ENCODE measurements at places on chromosomes 2 and 18. TPM values are rescaled to one million over a fixed set of nuclear protein-coding genes. Genes with fewer than 3 reads are reported as not detected.

The PMAIP1 gene
- polyA plus RNA-seq: 1.6 TPM

The GAD1 gene
- 0.39 TPM for polyA plus RNA-seq

DNA sequence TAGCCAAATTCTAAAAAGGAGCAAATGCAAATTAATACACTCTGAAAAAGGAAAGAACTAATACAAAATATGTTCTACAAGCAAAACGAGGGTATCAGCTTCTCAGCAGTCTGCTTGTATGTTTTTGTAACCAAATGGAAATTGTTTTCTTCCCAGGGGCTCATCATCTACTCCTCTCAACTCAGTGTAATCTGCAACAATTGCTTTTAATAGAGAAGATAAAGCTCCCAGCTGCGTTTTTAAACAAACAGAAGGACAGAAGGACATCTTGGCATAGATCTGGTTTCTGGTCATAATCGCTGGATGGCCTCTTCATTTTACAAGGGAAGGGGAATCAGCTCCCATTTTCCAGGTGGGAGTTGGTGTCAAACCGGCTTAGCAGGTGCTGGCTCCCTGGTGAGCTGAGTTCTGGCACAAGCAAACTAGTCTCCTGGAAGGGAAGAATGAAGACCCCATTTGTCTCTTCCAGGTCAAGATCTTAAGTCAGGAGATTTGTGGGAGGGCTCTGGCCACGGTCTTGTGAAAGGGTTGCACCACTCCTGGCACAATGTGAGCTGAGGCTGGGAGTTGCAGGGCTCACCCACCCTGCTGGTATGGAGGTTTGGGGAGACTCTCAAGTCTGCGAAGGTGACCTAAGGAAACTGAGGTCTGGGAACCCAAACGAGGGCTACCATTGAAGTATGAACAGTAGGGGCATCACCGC is 41.6 kb downstream of the NPPC start:
- no peaks in the 10 kb centered on the region for H3K36me3 ChIP-seq
- H3K27me3 ChIP-seq: peaks cover 4% of the 10 kb centered on the region
- no peaks in the 10 kb centered on the region for H3K4me1 ChIP-seq
- no peak overlapping the region for H3K27ac ChIP-seq
- DNase-seq: no peak

GRCh38 chr2:217222309-217222910 is 362.5 kb upstream of the TNP1 start:
- H3K27me3 ChIP-seq: peaks cover 49% of the 10 kb centered on the region
- no peaks in the 10 kb centered on the region for H3K36me3 ChIP-seq
- H3K4me1 ChIP-seq: no peaks in the 10 kb centered on the region

GRCh38 chr2:73862987-73863386 is 29.8 kb upstream of the ACTG2 start:
- no peak overlapping the region for H3K27ac ChIP-seq
- H3K4me1 ChIP-seq: no peaks in the 10 kb centered on the region
- DNase-seq: no peak
- peaks cover 47% of the 10 kb centered on the region for H3K36me3 ChIP-seq
- no peaks in the 10 kb centered on the region for H3K27me3 ChIP-seq

DNA sequence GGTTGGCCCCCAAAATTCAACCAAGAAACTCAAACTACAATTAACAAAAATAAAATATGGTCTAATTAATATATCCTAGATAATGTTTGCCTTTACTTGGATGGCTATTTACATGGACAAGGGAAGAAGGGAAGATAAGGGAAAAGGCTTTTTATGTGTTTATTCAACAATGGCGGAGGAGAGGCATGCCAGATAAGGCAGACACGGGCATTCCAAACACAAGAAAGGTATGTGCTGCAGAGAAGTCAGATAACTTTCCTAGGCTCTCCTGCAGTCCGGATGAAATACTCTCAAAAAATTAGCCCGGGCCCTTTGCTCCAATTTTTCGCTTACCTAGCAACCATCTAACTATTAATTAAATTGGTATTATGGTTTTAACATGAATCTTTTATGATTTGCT is 5.1 kb upstream of the TTR start:
- H3K27ac ChIP-seq: peak overlapping the region; percentile 42
- H3K4me3 ChIP-seq: no peak overlapping the region

DNA sequence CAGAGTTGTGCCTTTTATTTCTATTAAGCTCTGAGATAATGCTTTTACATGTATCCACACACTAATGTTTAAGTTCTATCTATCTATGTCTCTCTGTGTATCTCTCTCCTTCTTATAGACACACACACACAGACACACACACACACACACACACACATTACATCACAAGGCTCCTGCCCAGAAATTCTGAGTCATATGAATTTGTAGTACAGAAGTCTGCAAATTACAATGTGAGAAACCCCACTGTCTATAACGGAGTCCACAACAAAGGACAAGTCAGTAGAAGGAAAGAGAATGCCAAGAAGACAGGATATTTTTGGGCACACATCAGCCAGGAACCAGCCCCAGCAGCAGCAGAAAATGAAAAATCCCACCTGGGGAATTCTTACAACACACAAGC is 142.4 kb downstream of the EN1 start:
- H3K36me3 ChIP-seq: no peaks in the 10 kb centered on the region
- no peak for DNase-seq
- H3K4me1 ChIP-seq: no peaks in the 10 kb centered on the region
- H3K27me3 ChIP-seq: no peaks in the 10 kb centered on the region
- H3K4me3 ChIP-seq: no peak overlapping the region

DNA sequence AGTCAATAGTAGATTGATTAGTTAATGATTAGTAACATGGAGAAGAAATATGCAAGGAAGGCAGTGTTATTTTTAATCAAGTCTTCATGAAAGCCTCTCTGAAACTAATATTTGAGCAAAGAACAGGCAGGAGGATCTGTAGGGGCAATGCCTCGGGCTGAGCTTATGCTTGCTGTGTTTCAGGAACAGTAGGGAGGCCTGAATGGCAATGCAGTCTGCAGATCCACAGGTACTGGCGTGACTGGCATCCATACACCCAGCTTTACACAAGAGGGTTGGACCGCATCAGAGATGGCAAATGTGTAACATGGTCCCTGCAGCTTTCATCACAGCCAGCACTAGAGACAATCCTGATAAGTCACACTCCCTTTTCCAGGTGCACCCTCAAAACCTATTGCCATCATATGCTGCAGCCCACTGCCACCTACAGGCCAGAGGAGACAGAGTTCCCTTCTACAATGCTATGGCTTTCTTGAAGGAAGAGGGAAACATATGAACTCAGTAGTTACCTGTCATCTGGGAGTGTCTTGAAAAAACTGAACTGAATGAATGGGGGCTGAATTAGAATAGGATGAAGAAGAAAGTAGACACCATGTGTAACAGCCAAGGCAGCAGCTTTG is 582.4 kb upstream of the RAB6C start:
- no peaks in the 10 kb centered on the region for H3K36me3 ChIP-seq
- peak; percentile 64 for DNase-seq
- H3K27ac ChIP-seq: no peak overlapping the region
- H3K27me3 ChIP-seq: no peaks in the 10 kb centered on the region

DNA sequence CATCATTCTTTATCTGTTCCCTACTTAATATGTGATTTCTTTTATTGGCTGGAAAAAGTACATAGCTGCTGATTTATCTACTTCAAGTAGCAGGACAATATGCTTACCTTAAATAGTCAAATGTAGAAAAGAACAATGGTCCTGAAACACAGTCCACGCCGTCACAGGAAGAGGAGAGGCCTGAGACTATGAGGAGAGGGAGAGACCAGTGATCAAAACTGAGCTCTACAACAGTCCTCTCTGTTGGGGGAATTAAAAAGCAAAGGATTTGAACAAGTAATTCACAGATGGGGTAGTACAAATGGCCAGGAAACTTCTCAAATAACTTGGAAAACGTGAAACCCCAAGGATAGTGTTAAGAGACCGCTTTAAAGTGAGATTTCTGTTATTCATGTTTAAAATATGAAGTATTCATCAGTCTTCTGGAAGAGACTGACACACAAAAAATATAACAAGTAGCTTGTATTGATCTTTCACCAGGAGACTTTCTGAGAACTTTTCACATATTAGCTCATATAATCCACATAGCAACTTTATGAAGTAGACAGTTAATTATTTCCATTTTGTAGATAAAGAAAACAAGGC is 20.2 kb downstream of the SCYGR8 start:
- H3K27ac ChIP-seq: no peak overlapping the region
- H3K27me3 ChIP-seq: no peaks in the 10 kb centered on the region
- H3K4me1 ChIP-seq: peaks cover 4% of the 10 kb centered on the region
- H3K36me3 ChIP-seq: no peaks in the 10 kb centered on the region
- no peak overlapping the region for H3K4me3 ChIP-seq

DNA sequence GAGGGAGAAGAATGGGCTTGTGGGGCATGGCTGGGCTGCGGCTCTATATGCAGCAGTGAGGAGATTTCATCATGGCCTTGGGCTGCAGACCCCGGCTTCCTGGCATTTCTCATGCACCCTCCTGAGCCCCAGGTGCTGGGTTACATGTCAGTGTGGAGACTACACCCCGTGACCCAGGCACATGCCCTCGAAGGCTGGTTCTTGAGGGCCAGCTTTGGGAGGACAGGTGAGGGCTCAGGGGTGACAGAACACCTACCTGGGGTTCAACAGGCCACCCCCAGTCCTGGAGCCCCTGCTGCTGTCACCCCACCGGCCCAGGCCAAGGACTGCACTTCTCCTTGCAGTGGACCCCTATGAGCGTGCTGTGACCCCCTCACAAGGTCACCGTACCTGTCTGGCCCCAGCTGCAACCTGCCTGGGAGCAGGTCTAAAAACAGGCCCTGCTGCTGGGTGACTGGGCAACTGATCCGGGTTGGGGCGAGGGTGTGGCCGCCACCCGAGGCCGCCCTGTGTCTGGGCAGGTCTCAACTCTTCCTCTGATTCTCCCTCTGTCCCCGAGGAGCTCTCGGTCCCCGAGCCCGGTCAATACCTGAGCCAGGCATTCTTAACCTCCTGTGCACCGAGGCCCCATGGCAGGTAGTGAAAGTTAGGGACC is 94.8 kb upstream of the OTOS start:
- no peaks in the 10 kb centered on the region for H3K27me3 ChIP-seq
- no peak overlapping the region for H3K27ac ChIP-seq
- no peaks in the 10 kb centered on the region for H3K36me3 ChIP-seq
- no peak overlapping the region for H3K4me3 ChIP-seq

GRCh38 chr2:150150144-150150543 is 337.3 kb downstream of the RND3 start:
- H3K27ac ChIP-seq: no peak overlapping the region
- no peak overlapping the region for H3K4me3 ChIP-seq
- DNase-seq: no peak

DNA sequence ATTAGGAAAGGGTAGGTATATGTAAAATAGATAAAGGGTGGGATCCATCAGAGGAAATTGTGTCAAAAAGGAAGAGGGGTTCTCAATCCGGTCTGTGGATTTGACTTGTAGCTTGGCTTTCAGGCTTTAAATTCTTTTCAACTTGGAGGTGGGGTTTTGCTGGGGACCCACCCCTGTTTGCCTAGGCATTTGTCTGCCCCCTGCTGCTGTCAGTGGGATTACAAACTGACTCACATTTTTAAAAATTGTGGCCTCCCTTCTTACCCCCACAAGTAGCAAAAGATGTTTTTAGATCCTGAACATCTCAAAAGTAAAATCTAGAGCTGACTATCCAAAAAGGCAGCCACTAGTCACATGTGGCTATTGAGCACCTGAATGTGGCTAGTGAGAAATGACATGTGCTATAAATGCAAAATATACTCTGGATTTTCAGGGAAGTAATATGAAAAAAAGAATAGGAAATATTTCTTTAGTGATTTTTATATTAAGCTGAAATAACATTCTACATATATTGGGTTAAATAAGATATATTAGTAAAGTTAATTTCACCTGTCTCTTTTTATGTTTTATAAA is 178.9 kb downstream of the GFPT1 start:
- H3K4me3 ChIP-seq: no peak overlapping the region
- no peaks in the 10 kb centered on the region for H3K4me1 ChIP-seq
- no peaks in the 10 kb centered on the region for H3K27me3 ChIP-seq
- no peak for DNase-seq

DNA sequence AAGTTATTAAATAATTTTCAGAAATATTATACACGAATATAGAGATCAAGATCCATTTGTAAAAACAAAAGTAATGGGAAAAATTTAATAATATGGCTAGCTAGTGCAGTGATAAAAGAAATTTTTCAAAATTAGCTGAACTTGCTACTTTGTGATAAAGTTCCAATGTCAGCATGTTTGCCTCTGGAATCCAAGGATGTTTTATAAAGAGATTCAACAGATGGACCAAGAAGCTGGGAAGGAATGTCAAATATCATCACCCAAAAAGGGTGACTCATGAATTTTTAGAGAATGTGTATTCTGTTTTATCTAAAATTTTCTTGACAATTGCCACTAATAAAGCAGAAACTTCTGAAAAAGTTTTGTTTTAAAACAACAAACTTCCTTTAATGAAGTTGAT is 95.3 kb downstream of the FSIP2 start:
- no peak overlapping the region for H3K27ac ChIP-seq
- DNase-seq: no peak
- no peaks in the 10 kb centered on the region for H3K4me1 ChIP-seq

DNA sequence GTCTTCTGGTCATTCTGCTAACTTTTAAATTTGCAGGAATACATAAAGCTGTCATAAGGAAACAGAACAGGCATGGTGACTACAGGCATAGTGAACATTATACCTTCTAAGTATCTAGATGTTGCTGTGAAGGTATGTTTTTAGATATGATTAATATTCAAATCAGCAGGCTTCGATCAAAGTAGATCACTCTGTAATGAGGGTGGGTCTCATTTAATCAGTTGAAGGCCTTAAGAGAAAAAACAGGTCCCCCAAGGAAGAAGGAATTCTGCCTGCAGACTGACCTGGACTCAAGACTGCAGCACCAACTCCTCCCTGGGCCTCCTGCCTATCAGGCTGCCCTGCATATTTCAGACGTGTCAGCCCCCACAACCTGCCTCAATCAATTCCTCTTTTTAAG is 104.0 kb downstream of the L3MBTL4 start:
- no peak overlapping the region for H3K4me3 ChIP-seq
- no peaks in the 10 kb centered on the region for H3K27me3 ChIP-seq
- DNase-seq: no peak
- H3K36me3 ChIP-seq: no peaks in the 10 kb centered on the region
- no peak overlapping the region for H3K27ac ChIP-seq
- H3K4me1 ChIP-seq: peaks cover 4% of the 10 kb centered on the region

GRCh38 chr2:105895990-105896764 is 151.5 kb downstream of the NCK2 start:
- H3K27me3 ChIP-seq: no peaks in the 10 kb centered on the region
- H3K27ac ChIP-seq: no peak overlapping the region
- no peak for DNase-seq
- H3K4me1 ChIP-seq: no peaks in the 10 kb centered on the region
- H3K4me3 ChIP-seq: no peak overlapping the region

GRCh38 chr18:13562494-13563029 is 163.8 kb downstream of the FAM210A start:
- H3K4me1 ChIP-seq: peaks cover 26% of the 10 kb centered on the region
- H3K4me3 ChIP-seq: no peak overlapping the region
- peak; percentile 66 for DNase-seq
- no peaks in the 10 kb centered on the region for H3K36me3 ChIP-seq

- peak; percentile 54 for DNase-seq
- no peak overlapping the region for H3K27ac ChIP-seq
- H3K36me3 ChIP-seq: no peaks in the 10 kb centered on the region
Observed at GRCh38 chr18:26516964-26517363, 31.4 kb downstream of the KCTD1 start.

GRCh38 chr18:75545189-75545588 is 117.7 kb upstream of the SMIM21 start:
- no peaks in the 10 kb centered on the region for H3K27me3 ChIP-seq
- no peaks in the 10 kb centered on the region for H3K36me3 ChIP-seq
- no peak for DNase-seq
- H3K4me3 ChIP-seq: no peak overlapping the region
- no peak overlapping the region for H3K27ac ChIP-seq

- no peak overlapping the region for H3K27ac ChIP-seq
- no peaks in the 10 kb centered on the region for H3K36me3 ChIP-seq
- no peaks in the 10 kb centered on the region for H3K27me3 ChIP-seq
- no peaks in the 10 kb centered on the region for H3K4me1 ChIP-seq
- no peak overlapping the region for H3K4me3 ChIP-seq
Observed at GRCh38 chr2:3314626-3315025, 63.0 kb downstream of the EIPR1 start.

Data from cardiac muscle cell (in vitro differentiated cells and primary cell).